Stimulated activated CD8-positive, alpha-beta memory T cell treated with anti-CD3 and anti-CD28 coated beads, Interleukin-4, amount 100 ng/mL, for 1 hour (primary cell): ENCODE measurements at places on chromosomes 7 and 10.

GRCh38 chr7:102214477-102215072 lies 72.1 kb upstream of the SH2B2 start:
- no peak for DNase-seq

GRCh38 chr7:95367606-95368005 lies 28.6 kb downstream of the PON3 start:
- DNase-seq = no peak

DNA sequence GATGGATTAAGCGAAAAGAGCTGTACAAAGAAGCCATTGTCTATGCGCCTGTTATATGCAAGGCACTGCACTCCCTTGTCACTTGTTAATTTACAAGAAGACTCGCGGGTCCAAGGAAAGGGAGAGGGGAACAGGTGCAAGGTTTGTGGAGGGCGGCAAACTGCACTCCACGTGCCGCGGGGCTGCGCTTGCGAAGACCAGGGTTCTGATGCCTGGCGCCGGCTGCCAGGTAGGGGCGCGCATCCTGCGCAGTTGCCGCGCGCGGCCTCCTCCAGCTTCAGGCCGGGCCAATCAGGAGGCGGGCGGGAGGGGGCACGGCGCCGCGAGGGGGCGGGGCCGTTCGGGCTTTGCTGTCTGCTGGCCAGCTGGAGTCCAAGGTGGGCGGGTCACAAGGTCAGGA lies 140.6 kb upstream of the PALS2 start:
- no peak for DNase-seq

DNA sequence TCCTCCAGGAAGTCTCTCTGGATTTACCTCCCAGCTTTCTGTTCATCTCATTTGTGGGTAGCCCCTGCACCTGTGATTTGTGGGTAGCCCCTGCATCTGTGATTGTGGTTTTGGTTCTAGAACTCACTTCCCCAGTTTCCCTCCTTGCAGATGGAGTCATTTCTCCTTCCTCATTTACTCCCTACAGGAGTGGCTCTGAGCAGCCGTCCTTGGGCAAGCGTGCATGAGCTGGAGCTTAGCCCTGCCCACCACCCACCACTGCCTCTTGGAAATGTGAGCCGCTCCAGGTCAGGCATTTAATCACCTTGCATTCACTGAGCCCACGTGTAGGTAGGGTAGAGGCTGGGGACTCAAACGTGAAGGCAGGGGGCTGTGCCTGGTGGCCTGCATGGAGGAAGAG lies 8.2 kb downstream of the COL26A1 start:
- no peak for DNase-seq

DNA sequence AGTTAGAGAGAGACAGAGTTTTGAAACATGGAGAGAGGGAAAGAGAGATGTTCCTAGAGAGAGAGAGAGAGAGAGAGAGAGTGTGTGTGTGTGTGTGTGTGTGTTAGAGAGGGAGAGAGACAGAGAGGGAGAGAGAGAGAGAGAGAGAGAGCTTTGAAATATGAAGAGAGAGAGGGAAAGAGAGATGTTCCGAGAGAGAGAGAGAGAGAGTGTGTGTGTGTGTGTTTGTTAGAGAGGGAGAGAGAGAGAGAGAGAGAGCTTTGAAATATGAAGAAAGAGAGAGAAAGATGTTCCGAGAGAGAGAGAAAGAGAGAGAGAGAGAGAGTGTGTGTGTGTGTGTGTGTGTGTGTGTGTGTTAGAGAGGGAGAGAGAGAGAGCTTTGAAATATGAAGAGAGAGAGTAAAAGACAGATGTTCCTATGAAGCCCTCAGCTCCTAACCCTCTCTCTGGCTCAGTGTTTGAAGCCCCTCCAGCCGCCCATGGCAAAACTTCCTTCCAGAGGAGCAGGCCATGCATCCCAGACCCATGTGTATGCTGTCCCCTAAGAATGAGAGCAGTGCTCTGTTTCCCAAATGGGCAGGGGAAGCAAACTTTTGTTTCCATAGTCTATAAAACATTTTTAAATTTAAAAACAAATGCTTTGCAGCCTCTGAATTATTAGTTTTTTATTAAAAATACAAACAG lies 130.9 kb downstream of the KCNMA1 start:
- DNase-seq = no peak

GRCh38 chr10:944034-944831 lies 12.7 kb upstream of the LARP4B start:
- DNase-seq = no peak
